CD14-positive monocyte (primary cell): ENCODE measurements at places on chromosomes 2 and 18. TPM values are rescaled to one million over a fixed set of nuclear protein-coding genes. Genes with fewer than 3 reads are reported as not detected.

- no peak overlapping the region for H3K4me3 ChIP-seq
- H3K27ac ChIP-seq = no peak overlapping the region
- no peaks in the 10 kb centered on the region for H3K4me1 ChIP-seq
- no peaks in the 10 kb centered on the region for H3K36me3 ChIP-seq
- H3K27me3 ChIP-seq = no peaks in the 10 kb centered on the region
- DNase-seq = no peak
Measured at GRCh38 chr18:8162802-8163201, 446.4 kb upstream of the RAB12 start.

- H3K4me1 ChIP-seq = peaks cover 5% of the 10 kb centered on the region
- DNase-seq = no peak
- no peaks in the 10 kb centered on the region for H3K36me3 ChIP-seq
- H3K27me3 ChIP-seq = peaks cover 6% of the 10 kb centered on the region
- no peak overlapping the region for H3K4me3 ChIP-seq
Measured at GRCh38 chr2:637804-638203, 39.4 kb downstream of the TMEM18 start.

- H3K4me1 ChIP-seq = peaks cover 10% of the 10 kb centered on the region
- H3K27ac ChIP-seq = no peak overlapping the region
- H3K27me3 ChIP-seq = no peaks in the 10 kb centered on the region
- H3K36me3 ChIP-seq = peaks cover 2% of the 10 kb centered on the region
- no peak overlapping the region for H3K4me3 ChIP-seq
Measured at GRCh38 chr2:197168705-197169104, 141.9 kb downstream of the ANKRD44 start.

DNA sequence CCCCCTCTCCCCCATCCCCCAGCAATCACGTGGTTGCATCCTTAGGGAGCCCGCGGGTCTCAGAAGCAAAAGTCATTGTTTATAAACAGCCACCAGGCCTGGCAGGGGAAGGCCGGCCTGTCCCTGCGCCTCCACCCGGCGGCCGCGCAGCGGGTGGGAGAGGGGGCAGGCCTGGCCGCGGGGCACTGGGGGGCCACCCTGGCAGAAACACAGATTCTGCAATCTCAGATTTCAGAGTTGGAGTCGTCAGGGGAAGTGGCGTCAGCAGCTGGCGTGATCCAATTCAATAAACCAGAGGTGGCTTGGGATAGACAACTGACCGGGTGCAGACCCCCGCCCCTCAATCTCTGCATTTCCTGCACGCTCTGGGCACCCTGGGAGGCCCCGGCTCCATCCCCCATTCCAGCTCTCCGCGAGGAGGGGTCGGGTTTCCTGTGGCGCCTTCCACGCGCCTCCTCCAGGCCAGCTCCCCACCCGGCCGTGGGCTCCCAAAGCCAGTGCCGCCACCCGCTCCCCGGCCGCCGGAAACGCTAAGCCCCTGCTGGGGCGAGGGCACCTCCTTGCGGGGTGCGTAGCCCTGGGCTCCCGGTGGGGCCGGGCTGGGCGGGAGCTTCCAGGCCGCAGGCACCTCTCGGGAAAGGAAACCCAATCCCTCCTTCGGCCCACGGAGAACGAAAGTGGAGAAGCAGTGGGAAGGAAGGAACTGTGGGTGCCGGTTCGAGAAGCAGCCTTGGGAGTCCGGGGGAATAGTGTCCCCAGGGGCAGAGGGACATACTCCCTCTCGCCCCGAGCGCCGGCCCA is 1.1 kb downstream of the BIN1 start:
- peaks cover 4% of the 10 kb centered on the region for H3K27me3 ChIP-seq
- DNase-seq = peak; percentile 26
- H3K27ac ChIP-seq = no peak overlapping the region
- peak overlapping the region; percentile 54 for H3K4me3 ChIP-seq

- no peaks in the 10 kb centered on the region for H3K36me3 ChIP-seq
- no peak overlapping the region for H3K4me3 ChIP-seq
- H3K27me3 ChIP-seq = no peaks in the 10 kb centered on the region
- no peak overlapping the region for H3K27ac ChIP-seq
- DNase-seq = no peak
Measured at GRCh38 chr18:52667463-52668065, 327.6 kb downstream of the DCC start.

DNA sequence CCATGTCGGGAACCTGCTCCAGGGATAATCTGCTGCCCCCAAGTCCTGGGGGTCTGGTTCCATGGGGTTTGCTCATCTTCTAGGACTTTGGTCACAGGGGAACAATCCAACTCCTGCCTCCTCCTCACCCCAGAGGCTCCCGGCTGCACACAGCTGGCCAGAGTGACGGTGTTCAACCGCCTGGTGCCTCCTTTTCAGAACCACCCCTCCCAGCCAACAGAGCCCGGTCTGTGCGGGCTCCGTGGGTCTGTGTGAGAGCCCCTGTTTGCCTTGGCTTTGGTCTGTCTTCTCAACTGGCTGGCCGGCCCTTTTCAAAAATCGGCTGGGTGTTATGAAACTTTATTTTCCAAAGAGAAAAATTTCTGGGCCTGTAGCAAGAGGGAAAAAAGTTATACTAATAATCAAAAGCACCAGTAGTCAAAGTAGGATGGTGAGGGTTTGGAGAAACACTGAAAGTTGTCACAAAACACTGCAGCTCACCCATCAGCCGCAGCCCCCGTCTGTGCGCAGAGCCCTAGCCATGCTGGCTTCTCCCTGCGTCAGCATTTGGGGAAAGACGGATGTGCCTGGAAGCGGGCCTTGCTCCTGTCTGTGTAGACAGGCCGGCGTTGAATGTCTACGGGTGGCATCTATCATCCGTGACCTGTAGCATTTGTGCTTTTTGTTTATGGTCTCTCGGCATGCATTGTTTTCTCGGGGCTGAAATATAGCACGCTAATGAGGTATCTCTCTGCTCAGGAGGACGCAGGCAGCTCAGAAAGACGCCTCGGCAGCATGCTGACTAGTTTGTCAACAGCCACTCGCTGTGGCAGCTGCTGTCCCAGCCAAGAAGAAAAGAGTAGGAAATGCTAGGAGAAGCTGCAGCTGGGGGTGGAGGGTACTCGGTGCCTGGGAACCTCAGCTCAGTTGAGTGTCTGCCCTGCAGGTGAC is 138.6 kb downstream of the GLI2 start:
- H3K36me3 ChIP-seq = no peaks in the 10 kb centered on the region
- no peak overlapping the region for H3K4me3 ChIP-seq
- H3K27me3 ChIP-seq = peaks cover 4% of the 10 kb centered on the region
- no peaks in the 10 kb centered on the region for H3K4me1 ChIP-seq
- no peak overlapping the region for H3K27ac ChIP-seq
- DNase-seq = no peak

DNA sequence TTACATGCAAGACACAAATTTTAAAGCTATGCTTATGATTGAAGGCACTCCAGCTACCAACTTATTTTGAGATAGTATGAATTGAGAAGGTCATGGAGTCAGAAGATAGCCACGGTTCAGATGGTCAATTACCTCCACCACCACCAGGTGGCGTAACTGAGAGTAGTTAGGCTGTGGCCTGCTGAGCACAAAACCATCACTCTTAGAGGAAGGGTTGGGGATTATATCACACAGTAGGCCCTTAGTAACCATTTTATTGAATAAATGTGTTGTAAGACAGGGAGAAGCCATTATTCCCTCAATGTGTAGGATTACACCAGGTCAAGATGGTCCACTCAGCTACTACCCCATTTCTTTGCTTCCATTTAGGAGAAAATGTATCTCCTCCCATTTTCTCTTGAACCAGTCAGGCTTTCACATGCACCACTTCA is 18.8 kb downstream of the KLHL41 start:
- no peaks in the 10 kb centered on the region for H3K27me3 ChIP-seq
- peaks cover 24% of the 10 kb centered on the region for H3K36me3 ChIP-seq
- no peaks in the 10 kb centered on the region for H3K4me1 ChIP-seq
- H3K27ac ChIP-seq = no peak overlapping the region

DNA sequence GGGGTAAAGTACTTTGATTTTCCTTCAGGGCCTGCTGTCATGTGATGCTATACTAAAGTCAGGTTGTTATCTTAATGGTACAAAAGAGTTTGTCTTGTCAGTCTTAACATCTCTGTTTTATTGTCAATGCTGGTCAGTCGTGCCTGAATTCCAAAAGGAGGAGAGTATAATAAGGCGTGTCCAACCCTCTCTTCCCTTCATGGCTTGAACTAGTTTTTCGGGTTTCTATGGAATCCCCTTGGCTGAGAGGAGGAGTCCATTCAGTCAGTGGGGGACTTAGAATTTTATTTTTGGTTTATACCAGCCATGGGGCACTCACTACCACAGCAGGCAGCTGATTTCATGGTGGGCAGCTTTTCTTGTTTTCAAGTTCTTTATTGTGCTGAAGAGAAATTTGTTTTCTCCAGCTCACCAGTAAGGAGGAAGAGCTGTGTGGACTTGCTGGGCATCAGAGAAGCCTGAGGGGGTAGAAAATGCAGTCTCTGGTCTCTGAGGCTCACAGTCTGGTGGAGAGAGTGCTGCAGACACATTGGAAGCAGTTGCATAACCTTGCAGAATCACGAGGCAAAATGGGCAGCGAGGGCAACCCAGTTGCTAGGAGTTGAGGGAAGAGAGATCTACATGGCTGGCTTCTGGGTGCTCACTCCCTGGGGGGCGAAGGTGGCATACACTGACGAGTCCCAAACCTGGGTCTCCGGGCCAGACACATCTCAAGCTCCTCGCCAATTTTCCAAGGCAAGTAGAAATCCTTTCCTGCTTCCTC is 193.1 kb downstream of the ZBTB7C start:
- no peak overlapping the region for H3K4me3 ChIP-seq
- H3K27ac ChIP-seq = no peak overlapping the region
- peaks cover 4% of the 10 kb centered on the region for H3K4me1 ChIP-seq
- no peak for DNase-seq

- no peak for DNase-seq
- no peaks in the 10 kb centered on the region for H3K36me3 ChIP-seq
- H3K4me1 ChIP-seq = no peaks in the 10 kb centered on the region
- H3K27me3 ChIP-seq = no peaks in the 10 kb centered on the region
Measured at GRCh38 chr2:239800785-239801386, 224.3 kb downstream of the NDUFA10 start.

GRCh38 chr2:65479524-65479923 is 47.1 kb upstream of the SPRED2 start:
- no peak overlapping the region for H3K27ac ChIP-seq
- no peaks in the 10 kb centered on the region for H3K4me1 ChIP-seq
- no peak overlapping the region for H3K4me3 ChIP-seq
- H3K27me3 ChIP-seq = no peaks in the 10 kb centered on the region
- DNase-seq = no peak
- H3K36me3 ChIP-seq = no peaks in the 10 kb centered on the region

GRCh38 chr2:41668529-41668928 is 379.3 kb upstream of the PKDCC start:
- no peak for DNase-seq
- no peak overlapping the region for H3K4me3 ChIP-seq
- no peaks in the 10 kb centered on the region for H3K27me3 ChIP-seq

DNA sequence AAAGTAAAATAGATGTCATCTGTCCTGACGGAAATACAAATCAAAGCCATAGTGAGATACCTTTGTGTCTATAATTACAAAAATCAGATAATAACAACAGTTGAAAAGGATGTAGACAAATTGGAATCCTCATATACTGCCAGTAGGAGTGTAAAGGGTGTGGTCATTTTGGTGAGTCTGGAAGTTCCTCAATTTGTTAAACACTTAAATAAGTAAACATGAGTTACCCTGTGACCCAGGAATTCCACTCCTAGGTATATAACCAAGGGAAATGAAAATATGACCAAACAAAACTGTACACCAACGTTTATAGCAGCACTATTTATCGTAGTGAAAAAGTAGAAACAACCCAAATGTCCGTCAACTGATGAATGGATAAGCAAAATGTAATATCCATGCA is 24.0 kb downstream of the R3HDM1 start:
- no peak overlapping the region for H3K4me3 ChIP-seq
- no peaks in the 10 kb centered on the region for H3K27me3 ChIP-seq
- peak; percentile 18 for DNase-seq
- no peak overlapping the region for H3K27ac ChIP-seq
- peaks cover 8% of the 10 kb centered on the region for H3K4me1 ChIP-seq
- peaks cover 8% of the 10 kb centered on the region for H3K36me3 ChIP-seq

- no peaks in the 10 kb centered on the region for H3K27me3 ChIP-seq
- H3K27ac ChIP-seq = no peak overlapping the region
- H3K36me3 ChIP-seq = no peaks in the 10 kb centered on the region
- no peak overlapping the region for H3K4me3 ChIP-seq
- H3K4me1 ChIP-seq = no peaks in the 10 kb centered on the region
Measured at GRCh38 chr18:49021076-49021432, 70.3 kb upstream of the SMAD7 start.

- H3K4me1 ChIP-seq = no peaks in the 10 kb centered on the region
- H3K4me3 ChIP-seq = no peak overlapping the region
- H3K36me3 ChIP-seq = no peaks in the 10 kb centered on the region
- peaks cover 54% of the 10 kb centered on the region for H3K27me3 ChIP-seq
- H3K27ac ChIP-seq = no peak overlapping the region
Measured at GRCh38 chr2:136766073-136766404, 694 bp downstream of the THSD7B start.

GRCh38 chr2:204487447-204488229 is 57.6 kb upstream of the PARD3B start:
- no peaks in the 10 kb centered on the region for H3K4me1 ChIP-seq
- no peak overlapping the region for H3K27ac ChIP-seq
- DNase-seq = no peak
- H3K27me3 ChIP-seq = no peaks in the 10 kb centered on the region
- no peaks in the 10 kb centered on the region for H3K36me3 ChIP-seq

DNA sequence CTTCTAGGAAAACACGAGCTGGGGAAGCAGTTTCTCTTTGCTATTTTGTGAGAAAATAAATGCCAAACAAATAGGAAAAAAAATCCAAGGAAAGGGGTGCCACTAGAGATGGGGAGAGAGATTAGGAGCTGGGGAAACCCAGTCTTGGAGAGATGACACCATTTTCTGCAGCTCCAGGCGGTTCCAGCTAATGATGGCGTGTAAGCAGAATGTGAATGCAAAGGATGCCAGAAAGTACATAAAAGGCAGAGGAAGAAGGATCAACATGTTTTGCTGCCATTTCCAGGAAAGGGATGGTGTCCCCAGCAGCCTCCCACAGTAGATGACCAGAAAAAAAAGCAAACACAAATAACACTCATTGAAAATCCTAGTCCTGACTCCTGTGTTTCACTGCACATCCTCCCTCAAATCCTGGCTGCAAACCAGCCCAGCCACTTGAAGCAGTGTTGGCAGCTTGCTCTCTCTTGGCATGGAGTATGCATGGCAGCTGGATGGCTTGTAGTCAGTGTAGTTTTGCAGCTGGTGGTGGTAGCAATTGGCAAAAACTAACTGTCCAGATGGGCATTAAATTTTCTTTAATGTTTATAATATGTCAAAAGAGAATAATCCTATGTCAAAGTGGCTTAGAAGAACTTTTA is 93.6 kb downstream of the FTCDNL1 start:
- H3K27me3 ChIP-seq = no peaks in the 10 kb centered on the region
- H3K4me3 ChIP-seq = no peak overlapping the region
- H3K4me1 ChIP-seq = peaks cover 3% of the 10 kb centered on the region

DNA sequence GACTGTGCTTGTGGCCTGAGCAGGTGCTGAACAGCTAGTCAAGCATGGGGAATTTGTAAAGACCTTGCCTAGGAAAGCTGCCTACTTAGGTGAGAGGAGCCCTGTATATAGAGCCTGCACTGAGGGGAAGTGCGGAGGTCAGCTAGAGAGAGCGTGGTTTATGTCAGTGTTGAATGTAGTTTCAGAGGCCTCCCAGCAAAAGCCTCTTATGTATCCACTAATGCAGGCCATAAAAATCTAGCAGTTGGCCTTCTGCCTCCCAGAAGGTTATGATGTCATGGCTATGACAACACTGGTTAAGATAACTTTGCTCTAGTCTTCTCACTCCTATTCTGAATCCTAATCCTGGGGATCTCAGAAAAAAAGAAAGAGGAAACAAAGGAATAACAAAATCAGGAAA is 88.9 kb downstream of the ASXL3 start:
- H3K4me3 ChIP-seq = no peak overlapping the region
- no peaks in the 10 kb centered on the region for H3K27me3 ChIP-seq

Gene RIT2
- not detected for polyA plus RNA-seq

Gene SKA1
- polyA plus RNA-seq = not detected

Gene NT5C1B
- not detected for polyA plus RNA-seq
